ENCODE measurements at places on chromosomes 13 and 19. TPM values are rescaled to one million over a fixed set of nuclear protein-coding genes. Genes with fewer than 3 reads are reported as not detected.

Gene ADAMTS10
- total RNA-seq: not detected

Gene GPR12
- total RNA-seq: not detected

Gene C1QTNF9B
- total RNA-seq: not detected

GRCh38 chr13:50248516-50249143 is 233.4 kb downstream of the KCNRG start:
- DNase-seq: no peak

- peak; percentile 69 for DNase-seq
These were observed 53.7 kb downstream of the RASA3 start for GRCh38 chr13:114078461-114079451.

- DNase-seq: peak; percentile 55
These were observed 24.7 kb upstream of the GPR183 start for GRCh38 chr13:99331881-99332293.

GRCh38 chr13:48476686-48477085 is 56.2 kb downstream of the RCBTB2 start:
- no peak for DNase-seq
